ENCODE measurements at places on chromosomes 1 and 21. TPM values are rescaled to one million over a fixed set of nuclear protein-coding genes. Genes with fewer than 3 reads are reported as not detected.

LDLRAD1 gene
- 1.6 TPM for total RNA-seq

RGS8 gene
- not detected for total RNA-seq

DNA sequence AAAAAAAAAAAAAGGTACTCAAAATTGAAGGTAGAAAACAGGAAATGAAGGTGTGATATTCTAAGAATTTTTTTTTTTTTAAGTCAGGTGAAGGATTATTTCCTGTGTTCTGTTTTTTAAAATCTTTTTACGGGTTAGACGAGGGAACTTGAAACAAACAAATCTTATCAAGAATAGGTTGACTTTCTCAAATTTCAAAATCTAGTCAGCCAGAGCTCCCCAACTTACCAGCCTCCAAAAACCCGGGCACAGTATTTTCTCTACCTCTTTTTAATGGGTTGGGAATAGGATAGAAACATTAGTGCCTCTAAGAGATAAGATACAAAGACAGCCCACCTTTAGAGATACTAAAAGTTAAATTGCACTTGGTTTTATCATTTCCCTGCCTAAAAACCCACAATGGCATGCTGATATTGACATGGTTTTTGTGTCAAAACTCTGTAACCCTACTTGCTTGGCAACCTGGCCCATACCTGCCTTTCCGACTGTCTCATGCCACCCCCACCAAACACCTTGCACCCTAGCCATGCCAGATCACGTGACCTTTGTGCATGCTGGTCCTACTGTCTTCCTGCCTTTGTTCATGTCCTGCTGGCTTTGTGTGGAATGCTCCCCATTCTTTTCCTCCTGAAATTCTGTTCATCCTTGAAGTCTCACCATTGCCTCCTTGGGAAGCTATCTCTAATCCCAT, 4.2 kb downstream of the RCAN3 start:
- DNase-seq = no peak

GRCh38 chr1:87134061-87134460, 194.6 kb upstream of the LMO4 start:
- DNase-seq = no peak

DNA sequence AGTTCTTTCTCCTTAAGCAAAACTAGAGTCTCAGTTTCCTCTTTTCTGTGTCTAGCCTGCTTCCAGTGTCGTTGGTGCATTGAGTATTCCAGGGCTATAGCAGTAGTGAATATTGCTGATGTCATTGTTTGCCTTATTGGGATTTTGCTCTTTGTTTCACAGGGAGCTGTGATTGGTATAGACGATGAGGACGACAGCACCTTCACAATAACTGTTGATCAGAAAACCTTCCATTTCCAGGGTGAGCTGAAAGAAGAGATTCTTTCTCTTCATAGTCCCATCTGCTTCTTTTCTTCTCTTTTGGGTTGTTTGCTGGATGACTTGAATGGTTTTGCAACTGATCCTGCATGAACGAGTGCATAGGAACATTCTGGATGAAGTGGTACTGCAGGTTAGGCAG, 52.4 kb downstream of the OSBPL9 start:
- no peak for DNase-seq

GRCh38 chr1:235597867-235598553, 51.6 kb downstream of the GNG4 start:
- DNase-seq = peak; percentile 11

DNA sequence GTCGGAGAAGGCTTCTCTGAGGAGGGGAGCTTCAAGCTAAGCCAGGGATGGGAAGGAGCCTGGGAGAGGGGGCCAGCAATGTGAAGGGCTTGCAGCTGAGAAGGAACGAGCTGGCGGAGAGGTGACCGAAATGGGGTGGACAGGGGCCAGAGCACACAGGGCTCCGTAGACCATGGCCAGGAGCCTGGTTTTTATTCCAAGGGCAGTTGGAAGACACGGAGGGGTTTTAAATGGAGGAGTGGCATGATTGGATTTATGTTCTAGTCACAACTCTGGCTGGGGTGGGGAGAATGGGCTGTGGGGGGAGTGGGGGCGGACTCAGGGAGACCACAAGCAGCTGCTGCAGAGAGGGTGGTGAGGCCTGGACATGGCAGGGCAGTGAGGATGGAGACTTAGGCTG, 5.1 kb upstream of the EPS8L3 start:
- DNase-seq = no peak

DNA sequence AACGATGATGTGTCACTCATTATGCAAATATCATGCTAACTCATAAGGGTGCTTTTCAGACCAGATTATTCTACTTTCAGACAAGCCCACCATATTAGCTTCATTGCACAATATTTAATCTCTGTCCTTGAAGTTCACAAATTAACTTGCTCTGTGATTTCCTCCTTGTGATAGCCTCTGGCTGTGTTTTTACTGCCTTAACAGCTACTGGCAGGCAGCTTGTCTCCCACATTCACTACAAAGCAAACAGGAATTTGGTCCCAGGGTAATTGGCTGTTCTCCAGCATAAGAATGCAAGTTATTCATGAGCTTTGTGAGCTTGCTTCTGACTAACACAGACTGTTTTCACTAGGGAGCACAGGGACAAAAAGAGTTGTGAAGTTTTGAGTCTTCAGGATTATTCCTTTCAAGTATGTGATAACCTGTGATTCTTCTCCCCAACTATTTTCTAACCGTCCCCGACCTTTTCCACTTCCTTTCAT, 87.9 kb upstream of the HMCN1 start:
- DNase-seq = peak; percentile 78

All from PC-9 (cell line).